ENCODE measurements at places on chromosomes 2 and 18.
A peak's percentile ranks its signal among the peaks of the same experiment; 100 is the strongest.

- no peaks in the 10 kb centered on the region for H3K27me3 ChIP-seq
- no peak overlapping the region for H3K27ac ChIP-seq
- DNase-seq, result no peak
- H3K4me1 ChIP-seq, result no peaks in the 10 kb centered on the region
- H3K4me3 ChIP-seq, result no peak overlapping the region
Measured at GRCh38 chr2:83782122-83782521, 677.0 kb downstream of the SUCLG1 start.

DNA sequence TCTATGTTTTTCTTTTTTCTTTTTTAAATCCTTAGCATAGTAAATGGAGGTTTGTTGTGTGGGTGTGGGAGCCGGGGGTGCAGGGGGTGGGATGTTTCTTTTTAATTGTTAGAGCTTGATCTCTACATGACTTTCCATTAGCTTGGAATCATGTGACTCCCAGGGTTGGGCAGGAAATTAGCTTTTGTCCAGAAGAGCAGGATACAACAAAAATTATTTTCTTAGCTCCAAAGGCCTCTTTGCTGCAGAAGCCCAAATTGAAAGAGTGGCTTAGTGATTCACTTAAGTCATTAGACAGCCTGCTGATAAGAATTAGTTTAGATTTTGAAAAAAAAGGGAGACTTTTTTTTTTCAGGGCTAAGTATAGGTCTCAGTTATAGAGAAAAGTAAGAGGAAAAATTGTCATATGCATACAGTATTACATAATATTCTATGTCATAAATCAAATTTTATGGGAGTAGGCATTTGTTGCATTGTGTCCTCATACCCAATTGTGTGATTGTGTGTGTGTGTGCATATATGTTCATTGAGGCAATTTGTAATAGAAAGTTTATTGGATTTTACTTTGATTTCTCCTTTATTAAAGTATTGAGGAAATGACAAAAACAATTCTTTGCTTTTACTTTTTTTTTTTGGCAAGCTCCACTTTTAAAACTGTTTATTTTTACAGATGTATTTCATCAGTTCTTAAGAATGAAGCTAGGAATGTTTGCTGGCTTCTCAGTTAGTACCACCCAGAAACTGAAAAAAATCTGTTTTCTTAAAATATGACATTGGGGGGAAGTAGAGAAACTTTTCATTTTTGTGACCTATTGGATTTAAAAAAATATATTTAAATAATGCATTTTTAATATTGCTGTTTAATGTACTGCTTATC, 47.4 kb downstream of the TSPYL6 start:
- no peaks in the 10 kb centered on the region for H3K36me3 ChIP-seq
- no peak overlapping the region for H3K4me3 ChIP-seq
- no peaks in the 10 kb centered on the region for H3K27me3 ChIP-seq

GRCh38 chr2:25336383-25336841, 5.3 kb downstream of the DNMT3A start:
- peak overlapping the region; percentile 42 for H3K27ac ChIP-seq
- H3K4me3 ChIP-seq, result no peak overlapping the region
- H3K27me3 ChIP-seq, result no peaks in the 10 kb centered on the region
- H3K36me3 ChIP-seq, result no peaks in the 10 kb centered on the region

DNA sequence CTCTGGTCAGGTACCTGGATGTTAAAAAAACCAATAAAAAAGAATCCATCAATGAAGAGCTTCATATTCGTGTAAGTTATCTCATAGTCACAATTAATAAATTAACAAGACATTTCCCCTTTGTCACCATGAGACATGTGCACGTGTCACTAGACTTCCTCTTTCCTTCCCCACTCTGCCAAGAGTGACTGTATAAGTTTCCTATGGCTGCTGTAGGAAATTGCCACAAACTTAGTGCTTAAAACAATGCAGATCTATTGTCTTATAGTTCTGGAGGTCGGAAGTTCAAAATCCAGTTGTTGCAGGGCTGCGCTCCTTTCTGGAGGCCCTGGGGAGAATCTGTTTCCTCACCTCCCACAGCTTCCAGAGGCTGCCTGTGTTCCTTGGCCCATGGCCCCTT, 35.8 kb downstream of the SLC9A4 start:
- H3K36me3 ChIP-seq, result no peaks in the 10 kb centered on the region
- no peak for DNase-seq
- no peak overlapping the region for H3K4me3 ChIP-seq
- H3K4me1 ChIP-seq, result no peaks in the 10 kb centered on the region

DNA sequence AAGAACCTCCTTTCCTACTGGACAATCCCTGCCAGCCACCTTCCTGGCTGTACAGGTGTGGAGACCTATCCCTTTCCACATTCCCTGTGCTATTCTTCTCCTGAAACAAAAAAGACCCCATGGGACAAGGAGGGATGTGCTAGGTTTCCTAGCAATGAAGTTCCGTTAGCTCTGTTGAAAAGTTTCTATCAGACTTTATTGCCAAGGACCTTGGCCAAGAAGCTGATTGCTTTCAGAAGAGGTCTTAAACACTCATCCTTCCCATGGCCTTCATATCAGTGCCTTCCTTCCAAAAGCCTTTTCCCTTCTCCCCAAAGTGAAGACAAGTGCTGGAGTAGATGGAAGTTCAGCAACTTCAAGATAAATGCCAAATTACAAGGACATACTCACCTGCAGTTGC, 194.8 kb downstream of the AGPS start:
- no peak overlapping the region for H3K4me3 ChIP-seq
- H3K27me3 ChIP-seq, result no peaks in the 10 kb centered on the region
- DNase-seq, result no peak
- H3K4me1 ChIP-seq, result no peaks in the 10 kb centered on the region

GRCh38 chr2:138234265-138234664, 267.3 kb upstream of the SPOPL start:
- no peak for DNase-seq
- H3K4me3 ChIP-seq, result no peak overlapping the region
- H3K36me3 ChIP-seq, result no peaks in the 10 kb centered on the region
- no peaks in the 10 kb centered on the region for H3K27me3 ChIP-seq

GRCh38 chr2:205781244-205781931, 99.1 kb downstream of the NRP2 start:
- H3K4me3 ChIP-seq, result no peak overlapping the region
- no peak overlapping the region for H3K27ac ChIP-seq

- H3K36me3 ChIP-seq, result no peaks in the 10 kb centered on the region
- H3K27me3 ChIP-seq, result no peaks in the 10 kb centered on the region
- H3K27ac ChIP-seq, result no peak overlapping the region
- no peak for DNase-seq
- no peaks in the 10 kb centered on the region for H3K4me1 ChIP-seq
Measured at GRCh38 chr18:54109131-54109683, 115.3 kb downstream of the MBD2 start.

DNA sequence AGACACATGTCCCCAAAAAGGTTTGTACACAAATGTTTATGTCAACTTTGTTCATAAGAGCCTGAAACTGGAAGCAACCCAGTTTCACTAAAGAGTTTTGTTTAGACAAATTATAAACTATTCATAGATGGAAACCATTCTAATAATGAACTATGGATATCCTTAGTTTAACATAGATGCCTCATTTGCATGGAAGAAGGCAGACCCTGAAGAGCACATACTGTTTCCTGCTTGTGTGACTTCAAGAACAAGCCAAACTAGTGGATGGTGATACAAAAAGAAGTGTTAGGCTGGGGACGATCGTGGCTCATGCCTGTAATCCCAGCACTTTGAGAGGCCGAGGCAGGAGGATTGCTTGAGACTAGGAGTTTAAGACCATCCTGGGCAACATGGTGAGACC, 48.1 kb downstream of the ACOXL start:
- H3K27me3 ChIP-seq, result no peaks in the 10 kb centered on the region
- no peaks in the 10 kb centered on the region for H3K36me3 ChIP-seq
- no peak overlapping the region for H3K27ac ChIP-seq
- no peak overlapping the region for H3K4me3 ChIP-seq
- no peak for DNase-seq

- no peaks in the 10 kb centered on the region for H3K27me3 ChIP-seq
- no peak overlapping the region for H3K27ac ChIP-seq
- DNase-seq, result no peak
- no peaks in the 10 kb centered on the region for H3K4me1 ChIP-seq
- H3K4me3 ChIP-seq, result no peak overlapping the region
Measured at GRCh38 chr18:62018759-62019041, 125.9 kb upstream of the RNF152 start.

DNA sequence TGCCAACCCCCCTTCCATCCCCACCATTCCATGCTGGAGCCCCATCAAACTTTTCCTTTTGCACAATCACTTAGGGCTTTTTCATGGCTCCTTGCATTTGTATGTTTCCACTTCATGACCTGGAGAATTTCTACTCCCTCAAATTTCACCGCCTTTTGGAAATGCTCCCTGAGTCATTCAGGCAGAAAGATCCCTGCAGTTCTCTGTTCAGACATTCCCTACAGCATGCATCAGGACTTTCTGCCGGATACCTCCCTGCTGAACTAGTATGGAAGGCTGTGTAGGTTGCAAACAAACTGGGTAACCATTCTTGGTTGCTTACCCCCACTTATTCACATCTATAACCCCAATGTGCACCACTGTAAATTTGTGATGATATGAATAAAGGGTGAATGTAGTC, 389.6 kb upstream of the CELF4 start:
- no peak overlapping the region for H3K4me3 ChIP-seq
- no peak overlapping the region for H3K27ac ChIP-seq
- H3K27me3 ChIP-seq, result no peaks in the 10 kb centered on the region
- no peaks in the 10 kb centered on the region for H3K36me3 ChIP-seq

DNA sequence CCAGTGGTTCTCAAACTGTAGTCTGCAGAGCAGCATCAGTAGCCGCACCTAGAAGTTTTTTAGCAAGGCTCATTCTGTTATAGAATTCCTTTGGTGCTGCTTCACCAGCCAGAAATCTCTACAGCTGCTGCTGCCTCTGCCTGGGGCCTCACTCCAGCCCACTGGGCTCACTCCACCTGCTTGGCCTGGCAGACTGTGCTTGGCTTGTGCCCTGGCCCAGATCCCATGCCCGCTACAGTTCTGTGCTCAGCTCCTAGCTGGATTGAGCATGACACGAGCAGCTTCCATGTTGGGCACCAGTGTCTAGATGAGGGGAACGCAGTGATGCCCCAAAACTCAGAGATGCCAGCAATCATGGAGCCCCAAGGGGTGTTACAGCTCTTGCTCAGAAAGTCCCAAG, 22.6 kb downstream of the MAPK4 start:
- H3K4me1 ChIP-seq, result no peaks in the 10 kb centered on the region
- DNase-seq, result no peak
- no peak overlapping the region for H3K27ac ChIP-seq
- H3K27me3 ChIP-seq, result peaks cover 11% of the 10 kb centered on the region

DNA sequence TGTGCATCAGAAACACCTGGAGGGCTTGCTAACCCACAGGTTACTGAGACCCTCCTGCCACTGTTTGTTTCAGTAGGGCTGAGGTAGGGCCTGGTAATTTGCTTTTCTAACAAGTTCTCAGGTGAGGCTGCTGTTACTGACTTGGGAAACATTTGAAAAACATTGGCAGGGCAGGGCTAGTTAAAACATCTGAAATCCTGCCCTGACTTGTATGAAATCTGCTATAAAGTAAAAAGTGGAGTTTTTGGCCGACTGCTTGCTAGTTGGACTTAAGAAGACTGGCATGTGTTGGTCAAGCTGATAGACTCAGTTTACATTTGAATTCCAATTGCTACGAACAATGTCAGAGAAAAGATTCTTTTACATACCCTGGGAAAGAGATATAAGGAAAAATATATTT, 111.6 kb upstream of the DLX2 start:
- H3K36me3 ChIP-seq, result no peaks in the 10 kb centered on the region
- no peak overlapping the region for H3K4me3 ChIP-seq
- no peaks in the 10 kb centered on the region for H3K27me3 ChIP-seq
- H3K4me1 ChIP-seq, result peaks cover 9% of the 10 kb centered on the region

GRCh38 chr2:145366341-145366740, 846.4 kb upstream of the ZEB2 start:
- DNase-seq, result no peak
- H3K4me1 ChIP-seq, result no peaks in the 10 kb centered on the region
- no peaks in the 10 kb centered on the region for H3K27me3 ChIP-seq
- H3K4me3 ChIP-seq, result no peak overlapping the region
- no peak overlapping the region for H3K27ac ChIP-seq
- no peaks in the 10 kb centered on the region for H3K36me3 ChIP-seq

DNA sequence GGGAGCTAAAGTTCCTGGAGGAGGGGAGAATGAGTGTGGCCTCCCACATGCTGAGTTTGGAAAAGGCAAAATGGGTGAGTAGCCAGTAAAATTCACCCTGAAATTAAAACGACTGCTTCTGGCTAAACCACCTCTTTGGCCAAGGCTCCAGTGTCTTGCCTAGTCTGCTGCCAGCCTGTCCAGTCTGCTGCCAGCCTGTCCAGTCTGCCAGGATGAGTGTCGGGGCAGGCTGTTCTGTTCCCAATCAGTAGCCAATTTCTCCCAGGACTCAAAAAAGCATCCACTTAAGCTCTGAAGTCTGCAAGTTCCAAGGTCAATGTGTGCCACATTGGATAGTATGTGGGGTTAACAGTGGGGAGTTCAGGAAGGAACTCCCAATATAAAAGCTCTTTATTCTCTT, 134.6 kb upstream of the KLHL29 start:
- H3K4me3 ChIP-seq, result no peak overlapping the region
- H3K4me1 ChIP-seq, result no peaks in the 10 kb centered on the region
- H3K27me3 ChIP-seq, result peaks cover 11% of the 10 kb centered on the region
- no peaks in the 10 kb centered on the region for H3K36me3 ChIP-seq

DNA sequence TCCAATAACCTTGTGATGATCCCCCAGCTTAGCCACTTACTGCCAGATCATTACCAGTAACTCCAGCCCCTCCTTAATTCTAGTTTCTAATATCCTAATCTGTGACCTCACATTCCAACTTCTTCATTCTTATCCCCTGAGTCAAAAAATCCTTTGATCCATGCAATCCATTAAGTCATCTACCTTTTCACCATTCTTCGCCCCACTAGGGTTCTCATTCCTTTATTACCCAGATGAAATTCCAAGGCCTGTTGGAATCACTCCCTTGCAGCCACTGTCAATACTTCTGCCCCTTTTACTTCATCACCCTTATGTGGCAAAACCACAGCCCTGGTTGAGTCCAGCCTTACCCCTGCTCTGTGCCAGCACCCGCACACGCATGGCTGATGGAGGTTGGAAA, 20.3 kb upstream of the IL36G start:
- H3K27ac ChIP-seq, result no peak overlapping the region
- no peaks in the 10 kb centered on the region for H3K36me3 ChIP-seq
- no peaks in the 10 kb centered on the region for H3K4me1 ChIP-seq
